M059J (cell line): ENCODE measurements at places on chromosomes 4 and X.

GRCh38 chr4:89222170-89222569 is 85.4 kb downstream of the GPRIN3 start:
- peak; percentile 32 for DNase-seq

DNA sequence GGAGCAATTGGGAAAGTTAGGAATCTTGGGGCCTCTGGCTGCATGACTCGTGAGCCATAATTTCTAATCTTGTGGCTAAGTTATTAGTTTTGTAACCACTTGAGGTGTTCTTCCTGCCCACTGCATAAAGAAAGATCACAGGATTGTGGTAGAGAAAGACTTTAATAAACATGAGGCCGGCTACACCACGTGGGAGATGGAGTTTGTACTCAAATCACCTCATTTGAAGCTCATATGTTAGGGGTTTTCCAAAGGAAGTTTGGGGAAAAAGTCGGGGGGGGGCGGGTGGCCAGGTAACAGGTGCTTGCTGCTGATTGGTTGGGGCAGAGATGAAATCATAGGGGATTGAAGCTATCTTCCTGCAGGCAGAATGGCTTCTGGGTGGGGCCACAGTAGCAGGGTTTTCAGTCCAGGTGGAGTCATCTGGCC is 287.8 kb downstream of the ZNF674 start:
- DNase-seq = peak; percentile 65

DNA sequence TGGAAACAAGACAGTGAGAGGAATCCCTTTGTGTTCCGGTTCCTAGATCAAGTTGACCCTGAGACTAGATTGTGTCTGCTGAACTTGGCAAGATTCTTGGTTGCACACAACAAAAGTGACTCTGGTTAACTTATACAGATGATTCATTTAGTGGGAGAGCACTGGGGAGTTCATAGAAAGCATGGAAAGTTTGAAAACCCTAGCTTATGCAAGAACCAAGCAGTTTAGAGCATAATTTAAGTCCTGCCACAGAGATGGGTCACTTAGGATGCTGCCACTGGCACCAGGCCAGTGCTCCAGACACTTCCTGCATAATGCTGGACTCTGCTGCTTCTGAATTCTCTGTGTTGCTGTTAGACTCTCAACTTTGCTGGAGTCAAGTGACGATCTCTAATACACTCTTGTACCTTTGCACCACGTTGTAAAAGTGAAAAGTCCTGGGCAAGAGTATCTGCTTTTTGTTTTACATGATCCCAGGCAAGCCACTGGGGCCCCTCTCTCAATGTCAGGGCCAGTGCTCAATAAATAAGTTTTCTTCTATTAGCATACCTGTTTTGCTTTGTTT is 12.7 kb upstream of the DCUN1D4 start:
- DNase-seq = no peak

DNA sequence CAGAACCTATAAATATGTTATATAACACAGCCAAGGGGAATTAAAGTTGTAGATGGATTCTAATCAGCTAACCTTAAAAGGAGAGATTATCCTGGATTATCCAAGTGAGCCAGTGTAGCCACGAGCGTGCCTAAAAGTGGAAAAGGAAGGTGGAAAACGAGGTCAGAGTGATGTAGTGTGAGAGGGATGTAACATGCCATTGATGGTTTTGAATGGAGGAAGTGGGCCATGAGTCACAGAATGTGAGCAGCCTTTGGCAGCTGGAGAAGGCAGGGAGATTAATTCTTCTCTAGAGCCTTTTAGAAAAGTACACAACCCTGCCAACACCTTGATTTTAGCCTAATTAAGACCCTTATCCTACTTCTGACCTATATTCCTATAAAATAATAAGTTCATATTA is 149.1 kb downstream of the SLC39A8 start:
- peak; percentile 46 for DNase-seq

DNA sequence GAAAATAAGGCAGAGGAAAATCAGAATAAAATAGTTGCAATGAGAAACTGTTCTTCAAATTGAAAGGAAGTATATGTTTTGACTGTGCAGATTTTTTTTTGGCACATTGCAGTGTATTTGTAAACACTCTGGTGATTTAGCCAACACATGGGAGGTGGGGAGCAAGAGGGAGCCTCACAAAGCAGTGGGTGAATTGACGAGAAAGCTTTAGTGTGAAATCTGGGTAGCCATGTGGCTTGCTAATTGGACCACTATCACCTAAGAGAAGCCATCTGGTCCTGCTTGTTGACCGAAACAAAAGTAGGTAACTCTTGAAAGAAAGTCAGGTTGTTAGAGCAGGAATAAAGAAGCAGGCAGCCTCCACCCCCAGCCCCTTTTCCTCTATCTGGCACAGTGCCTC is 10.4 kb downstream of the CLCN5 start:
- no peak for DNase-seq
